ENCODE measurements at places on chromosomes 16 and 17.
A peak's percentile ranks its signal among the peaks of the same experiment; 100 is the strongest.

DNA sequence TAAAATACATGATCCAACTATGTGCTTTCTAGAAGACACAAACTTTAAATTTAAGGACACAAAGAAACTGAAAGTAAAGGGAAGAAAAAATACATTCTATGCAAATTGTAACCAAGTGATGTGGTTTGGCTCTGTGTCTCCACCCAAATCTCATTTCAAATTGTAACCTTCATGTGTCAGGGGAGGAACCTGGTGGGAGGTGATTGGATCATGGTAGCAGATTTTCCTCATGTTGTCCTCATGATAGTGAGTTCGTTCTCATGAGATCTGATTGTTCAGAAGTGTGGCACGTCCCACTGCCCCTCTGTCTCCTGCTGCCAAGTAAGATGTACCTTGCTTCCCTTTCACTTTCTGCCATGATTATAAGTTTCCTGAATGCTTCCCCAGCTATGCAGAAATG, 15.0 kb downstream of the OR1A1 start:
- no peak for DNase-seq

DNA sequence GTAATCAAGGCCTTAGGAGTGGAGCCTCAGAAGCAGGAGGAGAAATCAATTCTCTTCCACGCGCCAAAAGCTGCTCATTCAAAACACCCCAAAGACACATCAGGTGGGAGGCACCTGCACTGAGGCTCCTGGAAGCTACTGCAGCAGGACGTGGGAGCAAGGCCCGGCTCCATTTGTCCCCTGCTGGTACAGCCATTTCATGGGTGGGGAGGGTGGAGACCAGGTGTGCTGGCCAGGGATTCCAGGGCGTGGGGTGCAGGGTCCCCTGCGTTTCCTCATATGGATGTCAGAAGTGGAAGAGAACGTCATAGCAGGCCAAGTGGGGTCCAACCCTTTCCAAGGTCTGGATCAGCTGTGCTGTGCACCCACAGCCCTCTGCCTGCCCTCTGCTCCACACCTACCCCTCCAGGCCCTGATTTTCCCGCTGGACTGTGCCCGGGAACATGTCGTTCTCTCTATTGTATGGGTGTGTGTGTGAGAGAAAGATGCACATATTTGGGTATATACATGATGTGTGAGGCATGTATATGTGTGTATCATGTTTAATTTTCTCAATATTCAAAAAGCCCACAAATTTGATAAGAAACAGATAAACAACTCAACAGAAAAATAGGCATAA, 39.2 kb upstream of the CBX4 start:
- DNase-seq = no peak

DNA sequence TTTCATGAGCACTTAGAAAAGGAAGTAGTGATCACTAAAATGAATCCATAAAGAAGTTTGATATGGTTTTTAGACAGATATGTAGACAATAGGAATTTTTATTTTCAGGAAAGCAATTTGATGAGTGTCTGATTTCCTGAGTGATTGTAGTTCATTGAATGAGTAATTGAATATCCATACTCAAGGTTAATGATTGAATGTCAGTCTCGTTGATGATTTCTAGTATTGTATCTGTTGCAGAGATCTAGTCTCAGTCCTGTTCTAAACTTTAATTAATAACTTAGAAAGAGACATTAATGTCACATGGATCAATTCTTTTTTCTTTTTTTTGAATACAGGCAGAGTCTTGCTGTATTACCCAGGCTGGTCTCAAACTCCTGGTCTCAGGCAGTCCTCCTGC, 78.3 kb downstream of the NLK start:
- DNase-seq = no peak

DNA sequence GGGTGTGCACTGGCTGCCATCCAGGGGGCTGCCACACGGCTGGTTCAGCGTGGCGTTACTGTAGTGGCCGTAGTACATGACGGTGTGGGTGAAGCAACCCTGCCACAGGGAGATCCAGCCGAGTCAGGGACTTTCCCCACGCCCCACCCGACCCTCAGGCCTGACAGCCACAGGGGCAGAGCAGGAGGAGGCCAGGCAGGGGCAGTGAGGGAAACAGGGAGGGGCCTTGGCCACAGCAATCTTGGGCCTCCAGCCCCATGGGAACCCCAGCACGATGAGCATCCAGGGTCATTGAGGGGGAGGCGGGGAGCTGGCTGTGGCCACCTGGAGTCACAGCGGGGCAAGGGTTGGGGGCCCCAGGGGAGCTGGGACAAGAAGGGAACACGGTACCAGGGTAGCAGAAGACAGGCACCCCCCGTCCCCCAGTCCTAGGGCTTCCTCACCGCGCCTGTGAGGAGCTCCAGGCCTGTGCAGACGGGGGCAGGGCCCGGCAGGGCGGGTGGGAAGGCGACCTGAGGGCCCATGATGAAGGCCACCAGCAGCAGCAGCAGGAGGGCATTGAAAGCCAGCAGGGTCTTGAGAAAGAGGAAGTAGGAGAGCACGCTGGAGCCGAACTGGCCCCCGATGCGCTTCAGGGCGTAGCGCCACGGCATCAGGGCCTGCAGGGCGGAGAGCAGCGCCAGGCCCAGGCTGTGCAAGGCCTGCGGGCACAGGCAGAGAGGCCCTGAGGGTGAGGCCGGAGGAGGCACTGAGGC, 4.3 kb downstream of the TMC6 start:
- peak; percentile 76 for DNase-seq

DNA sequence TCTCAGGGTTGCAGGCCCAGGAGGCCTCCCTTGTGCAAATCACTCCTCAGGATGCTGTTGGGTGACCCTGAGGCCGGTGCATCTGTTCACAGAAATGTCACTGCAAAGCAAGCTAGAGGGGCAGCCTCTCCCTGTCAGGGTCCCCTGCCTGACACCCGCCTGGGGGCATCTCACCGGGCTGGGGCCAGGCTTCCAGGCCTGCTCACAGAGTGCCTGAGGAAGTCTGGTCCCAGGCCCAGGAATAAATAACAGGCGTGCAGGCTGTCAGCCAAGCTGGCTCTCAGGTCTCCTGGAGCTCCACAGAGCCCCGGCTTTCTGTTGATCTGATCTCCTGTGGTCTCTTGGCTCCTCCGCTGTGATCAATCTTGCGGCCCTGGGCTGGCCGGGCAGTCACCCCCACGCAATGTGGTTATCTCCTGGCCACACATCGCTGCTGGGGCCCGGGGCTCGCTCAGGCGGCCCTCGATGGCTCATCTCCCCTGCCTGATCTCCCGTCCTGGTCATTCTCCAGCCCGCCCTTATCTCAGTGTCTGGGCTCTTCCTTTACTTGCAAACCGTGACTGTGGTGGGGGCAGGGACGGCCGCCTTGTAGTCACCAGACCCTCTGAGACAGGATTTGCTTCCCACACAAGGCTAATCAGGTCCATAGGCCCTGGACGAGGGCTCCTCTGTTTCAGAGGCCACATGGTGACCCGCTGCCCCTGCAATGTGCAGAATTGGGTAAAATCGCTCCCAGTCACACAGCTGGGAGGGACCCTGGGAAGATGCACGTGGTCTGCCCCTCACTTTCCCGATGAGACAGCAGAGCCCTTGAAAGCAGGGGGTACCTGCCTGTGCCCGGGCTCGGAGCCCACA, 231.2 kb upstream of the GSE1 start:
- no peak for DNase-seq

GRCh38 chr16:83925095-83925905, 26.4 kb downstream of the MLYCD start:
- no peak for DNase-seq

- no peak for DNase-seq
Observed at GRCh38 chr16:50451951-50452508, 83.2 kb upstream of the BRD7 start.

DNA sequence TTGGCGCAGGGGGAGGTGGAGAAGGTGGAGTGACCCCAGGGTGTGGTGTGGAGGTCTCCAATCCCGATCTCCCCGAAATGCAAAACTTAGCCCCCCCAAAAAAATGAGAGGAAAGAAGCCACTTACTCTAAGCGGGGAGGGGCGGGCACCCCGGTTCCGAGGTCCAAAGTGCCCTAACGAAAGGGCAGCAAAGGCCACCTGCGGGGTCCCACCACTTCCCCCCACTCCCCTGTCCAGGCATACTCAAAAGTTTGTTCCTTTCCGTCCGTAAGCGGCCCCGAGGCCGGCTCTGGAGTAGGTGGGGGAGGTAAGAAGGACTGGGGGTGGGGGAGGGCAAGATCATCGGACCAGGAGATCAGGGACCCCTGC, 1.1 kb downstream of the TOX3 start:
- peak; percentile 4 for DNase-seq

DNA sequence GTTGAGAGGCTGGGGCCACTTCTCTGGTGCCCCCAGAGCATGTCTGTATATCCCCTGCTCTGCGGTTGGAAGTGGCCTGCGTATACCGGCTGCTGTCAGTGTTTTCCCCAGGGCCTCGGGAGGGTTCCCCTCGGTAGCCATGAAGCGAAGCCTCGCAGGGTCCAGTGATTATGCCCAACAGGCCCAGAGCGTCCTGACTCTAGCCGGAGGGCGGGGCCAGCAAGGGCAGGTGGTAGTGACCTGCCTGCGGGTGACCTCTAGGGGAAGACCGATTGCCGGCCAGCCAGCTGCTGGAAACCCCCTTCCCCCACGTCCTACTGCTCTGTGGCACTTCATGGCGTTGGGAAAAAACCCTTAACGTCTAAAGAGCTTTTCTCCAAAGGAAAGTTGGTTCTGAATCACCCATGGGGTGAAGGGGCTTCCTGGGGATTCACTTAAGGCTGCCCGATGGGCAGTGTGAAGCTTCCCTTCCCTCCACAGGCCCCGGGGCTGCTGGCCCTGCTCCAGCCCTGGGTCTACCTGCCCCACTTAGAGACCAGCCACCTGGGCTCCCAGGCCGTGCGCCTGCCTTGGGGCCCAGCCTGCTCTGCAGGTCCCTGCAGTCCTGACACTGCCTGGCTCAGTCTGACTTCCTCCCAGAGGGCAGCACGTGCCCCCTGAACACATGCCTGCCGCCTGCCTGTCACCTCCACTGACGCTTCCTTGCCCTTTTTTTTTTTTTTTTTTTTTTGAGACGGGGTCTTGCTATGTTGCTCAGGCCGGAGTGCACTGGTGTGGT, 72.8 kb downstream of the SOCS1 start:
- DNase-seq = peak; percentile 78

- no peak for DNase-seq
Observed at GRCh38 chr17:61307905-61308886, 91.4 kb upstream of the TBX2 start.

DNA sequence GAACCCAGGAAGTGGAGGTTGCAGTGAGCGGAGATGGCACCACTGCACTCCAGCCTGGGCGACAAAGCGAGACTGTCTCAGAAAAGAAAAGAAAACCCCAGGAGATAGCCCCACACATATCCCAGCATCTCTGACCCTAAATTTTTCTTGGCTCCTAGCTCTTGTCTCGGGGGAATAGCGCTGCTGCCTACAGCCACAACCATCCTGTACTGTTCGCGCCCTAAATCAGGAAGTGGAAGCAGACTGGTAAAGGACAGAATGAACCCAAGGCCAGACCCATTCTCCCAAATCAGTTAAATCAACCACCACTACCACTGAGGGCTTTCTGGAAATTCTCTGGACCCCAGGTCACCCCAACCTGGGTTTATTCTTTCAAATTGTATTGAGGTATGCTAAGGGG, 1.7 kb downstream of the CTDNEP1 start:
- DNase-seq = no peak

DNA sequence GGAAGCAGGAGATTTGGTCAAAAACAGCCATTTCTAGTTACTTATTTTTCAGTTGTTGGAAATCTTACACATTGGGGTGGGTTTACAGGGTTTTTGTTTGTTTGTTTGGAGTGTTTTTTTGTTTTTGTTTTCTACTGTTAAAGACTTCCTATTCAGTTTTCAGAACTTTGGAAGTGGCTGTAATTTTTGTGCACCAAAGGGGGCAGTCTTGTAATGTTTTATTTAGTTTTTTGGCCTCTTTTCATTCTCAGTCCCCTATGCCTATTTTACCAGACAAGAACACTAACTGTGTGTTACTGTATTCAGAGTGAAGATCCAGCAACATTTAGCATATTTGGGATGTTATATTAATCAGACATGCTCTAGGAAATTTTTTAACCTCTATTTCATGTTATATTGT, 20.6 kb downstream of the TPPP3 start:
- no peak for DNase-seq

- DNase-seq = no peak
Observed at GRCh38 chr17:32461853-32462617, 17.7 kb downstream of the PSMD11 start.

- DNase-seq = no peak
Observed at GRCh38 chr16:79093554-79093967, 507.0 kb downstream of the MAF start.

GRCh38 chr16:28549301-28549899, 4.3 kb upstream of the SGF29 start:
- no peak for DNase-seq

GRCh38 chr16:4016658-4017057, 99.6 kb downstream of the ADCY9 start:
- no peak for DNase-seq

DNA sequence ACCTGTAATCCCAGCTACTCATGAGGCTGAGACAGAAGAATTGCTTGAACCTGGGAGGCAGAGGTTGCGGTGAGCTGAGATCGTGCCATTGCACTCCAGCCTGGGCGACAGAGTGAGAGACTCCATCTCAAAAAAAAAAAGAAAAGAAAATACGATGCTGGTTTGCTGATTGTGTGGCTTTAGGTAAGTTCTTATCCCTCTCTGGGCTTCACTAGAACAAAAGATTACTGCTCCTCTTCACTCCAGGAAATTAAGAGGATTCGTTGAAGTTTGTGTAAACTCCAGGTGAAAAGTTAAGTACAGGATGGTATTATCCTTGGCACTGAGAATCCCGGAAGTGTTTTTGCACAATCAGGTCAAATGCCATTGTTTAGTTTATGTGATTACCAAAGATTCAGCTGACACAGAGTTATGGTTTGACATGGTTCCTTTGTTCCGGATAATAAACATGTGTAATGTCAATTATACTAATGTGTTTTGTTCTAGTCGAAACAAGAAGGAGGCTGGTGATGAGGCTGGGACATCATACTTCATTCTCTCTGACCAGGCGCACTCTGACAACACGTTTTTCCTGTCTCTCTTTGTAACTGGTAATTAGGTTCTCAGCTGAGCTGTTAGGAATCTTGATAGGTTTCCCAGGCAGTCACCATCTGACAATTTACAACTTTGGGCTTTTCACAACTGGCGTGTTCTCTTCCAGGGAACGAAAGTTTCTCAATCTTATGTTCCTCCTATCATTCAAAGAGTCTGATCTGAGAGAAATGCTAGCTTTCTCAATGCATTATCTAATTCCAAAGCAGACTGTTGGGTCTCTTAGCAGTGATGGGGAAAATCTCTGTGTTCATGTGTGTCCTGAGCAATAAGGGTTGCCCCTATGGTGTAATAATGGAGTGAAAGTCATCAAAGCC, 10.8 kb upstream of the TAOK1 start:
- no peak for DNase-seq

GRCh38 chr16:85170066-85170491, 57.8 kb upstream of the CIBAR2 start:
- DNase-seq = no peak

DNA sequence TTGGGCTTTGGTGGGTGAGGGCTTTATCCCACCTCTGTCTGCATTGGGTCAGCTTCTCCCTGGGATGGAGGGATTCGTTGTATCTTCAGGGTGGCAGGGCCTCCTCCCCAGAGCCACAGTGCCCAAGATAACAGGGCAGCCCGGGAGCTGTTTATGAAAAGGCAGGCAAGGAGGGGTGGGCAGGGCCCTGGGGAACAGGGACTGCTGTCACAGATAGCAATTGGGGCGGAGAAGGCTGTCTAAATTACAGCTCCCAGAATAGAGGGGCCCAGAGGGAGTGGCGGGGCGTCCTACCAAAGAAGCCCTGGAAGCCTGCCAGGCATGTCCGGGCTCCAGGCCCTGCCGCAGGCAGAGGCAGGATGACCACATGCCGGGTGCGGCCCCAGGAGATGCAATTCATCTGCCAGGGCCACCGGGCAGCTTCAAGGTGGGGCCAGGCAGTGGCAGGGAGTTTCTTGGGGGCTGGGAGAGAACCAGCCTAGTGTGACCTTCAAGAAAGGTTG, 18.8 kb upstream of the PHOSPHO1 start:
- no peak for DNase-seq

All from GM10248 (cell line).